ENCODE measurements at places on chromosomes 5 and 9.
A peak's percentile ranks its signal among the peaks of the same experiment; 100 is the strongest.

DNA sequence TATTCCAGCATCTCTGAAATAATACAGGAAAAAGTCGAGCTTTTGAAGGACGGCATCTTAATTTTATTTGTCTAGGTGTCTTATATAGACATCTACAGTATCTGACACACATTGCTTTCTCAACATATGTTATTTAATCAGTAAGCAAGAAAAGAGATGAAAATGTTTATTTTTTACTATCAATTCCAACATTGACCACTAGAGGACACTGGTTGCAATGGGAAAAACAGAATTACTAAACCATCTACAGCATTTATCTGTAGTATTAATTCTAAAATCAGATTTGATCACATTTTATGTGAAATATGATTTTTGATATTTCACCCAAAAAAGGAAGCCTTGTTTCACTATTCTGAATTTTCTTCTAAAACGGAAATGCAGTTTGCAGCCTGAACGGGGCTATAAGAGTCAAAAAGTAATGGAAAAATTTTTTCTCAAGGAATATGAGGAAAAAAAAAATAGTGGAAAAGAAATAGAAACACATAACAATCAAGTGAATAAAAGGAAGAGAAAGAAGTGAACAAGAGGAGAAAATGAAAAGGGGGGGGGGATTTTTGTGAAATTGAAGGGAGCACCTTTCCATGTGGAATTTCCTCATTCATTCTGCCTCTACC lies 98.6 kb downstream of the OSTF1 start:
- DNase-seq = no peak

GRCh38 chr5:83038924-83039323 lies 38.3 kb downstream of the TMEM167A start:
- DNase-seq = no peak

DNA sequence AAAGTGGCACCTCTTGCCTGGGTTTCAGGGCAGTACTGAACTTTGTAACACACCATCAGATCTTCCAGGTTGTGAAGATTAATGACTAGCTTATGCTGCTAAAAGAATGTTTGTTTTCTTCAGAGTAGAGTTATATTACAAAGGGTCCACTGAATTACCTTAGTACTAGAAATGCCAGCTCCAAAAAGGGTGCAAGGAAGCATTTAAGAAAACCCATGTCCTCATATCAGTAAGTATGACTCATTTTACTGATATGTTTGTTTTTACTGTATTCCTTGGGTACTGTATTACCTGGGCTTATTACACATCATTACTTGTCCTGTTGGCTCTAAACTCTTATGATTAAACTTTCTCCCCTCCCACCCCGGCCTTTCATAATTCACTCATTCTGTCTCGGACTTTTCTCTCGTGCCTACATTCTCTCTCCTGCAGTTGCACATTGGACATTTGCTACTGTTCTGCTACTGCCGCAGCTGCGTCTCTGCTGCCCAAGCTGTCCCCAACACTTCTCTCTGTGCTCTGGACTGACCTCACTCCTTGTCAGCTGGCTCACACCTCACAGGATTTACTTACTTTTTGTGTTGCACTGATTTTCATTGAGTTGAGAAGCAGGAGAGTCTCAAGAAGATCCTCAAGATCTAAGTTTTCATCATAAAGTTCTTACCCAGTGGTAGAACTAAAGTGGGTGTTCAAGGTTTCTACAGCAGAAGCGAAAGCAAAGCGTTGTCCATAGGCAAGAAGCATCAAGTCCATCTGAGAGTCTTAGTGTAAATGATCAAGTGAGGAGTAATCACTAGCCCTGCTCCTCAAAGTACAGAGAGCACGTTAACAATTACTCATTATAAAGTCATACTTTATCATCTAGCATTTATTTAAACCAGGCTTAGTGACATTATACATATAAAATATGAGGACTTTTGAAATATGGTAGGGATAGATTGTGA lies 53.2 kb upstream of the C9orf72 start:
- DNase-seq = no peak

DNA sequence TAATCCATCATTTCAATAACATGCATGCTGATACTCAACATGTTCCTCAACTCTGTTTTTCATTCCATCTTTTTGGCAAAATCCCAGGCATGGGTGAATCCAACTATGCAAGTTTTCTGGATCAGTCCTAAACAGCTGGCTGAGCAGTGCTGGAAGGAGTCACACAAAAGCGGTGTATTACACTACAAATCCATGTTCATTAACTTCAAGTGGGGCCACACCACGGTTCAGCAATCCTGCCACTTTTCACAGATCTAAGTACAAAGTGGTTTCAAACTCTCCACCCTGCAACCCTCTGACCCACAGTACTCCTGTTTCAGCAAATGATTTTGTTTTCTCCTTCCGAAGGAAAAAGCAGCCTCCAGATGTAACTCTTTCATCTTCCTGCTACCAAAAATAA lies 222.5 kb downstream of the EPB41L4A start:
- DNase-seq = no peak

DNA sequence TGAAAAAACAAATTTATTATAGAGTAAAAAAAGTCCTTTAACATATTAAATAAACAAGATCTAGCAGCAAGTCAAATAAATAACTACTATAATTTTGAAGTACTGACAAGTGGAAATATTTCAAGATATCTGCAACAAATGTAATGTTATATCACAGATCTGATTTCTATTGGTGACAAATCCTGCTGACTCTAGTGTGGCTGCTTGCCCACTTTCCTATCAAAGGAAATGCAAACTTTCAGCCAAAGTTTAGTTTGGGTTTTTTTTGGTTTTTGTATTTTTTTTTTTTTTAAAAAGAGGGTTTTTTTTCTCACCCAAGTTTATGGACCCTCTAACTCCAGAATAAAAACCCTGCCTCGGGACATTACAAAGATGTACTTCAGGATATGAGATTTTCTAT lies 12.9 kb downstream of the ADRA1B start:
- no peak for DNase-seq

- DNase-seq = no peak
Observed at GRCh38 chr9:115794921-115795475, 358.6 kb upstream of the PAPPA start.

DNA sequence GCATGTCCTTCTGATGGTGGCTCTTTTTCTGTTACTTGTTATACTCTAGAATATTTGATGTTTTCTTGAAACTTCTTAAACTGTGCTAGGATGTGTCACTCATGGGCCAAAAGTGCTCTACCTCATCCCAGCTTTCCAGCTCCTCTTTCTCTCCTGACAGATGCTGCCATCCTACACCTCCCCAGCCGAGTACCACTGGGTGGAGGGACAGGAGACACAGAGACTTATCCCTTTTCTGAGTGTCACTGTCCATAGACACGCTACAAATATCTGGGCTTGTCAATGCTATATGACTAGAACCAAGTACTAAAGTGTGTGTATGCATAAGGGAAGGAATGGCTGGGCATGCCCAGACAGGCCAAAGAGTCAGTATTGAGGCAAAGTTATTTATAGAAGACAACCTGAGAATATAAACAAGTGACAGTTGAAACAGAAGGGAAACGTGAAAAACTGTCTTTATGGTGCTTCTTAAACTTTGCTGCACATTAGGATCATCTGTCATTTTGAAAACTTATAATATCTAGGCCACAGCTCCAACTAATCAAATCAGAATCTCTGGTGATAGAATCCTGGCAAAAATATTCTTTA lies 188.0 kb downstream of the CARTPT start:
- DNase-seq = no peak

DNA sequence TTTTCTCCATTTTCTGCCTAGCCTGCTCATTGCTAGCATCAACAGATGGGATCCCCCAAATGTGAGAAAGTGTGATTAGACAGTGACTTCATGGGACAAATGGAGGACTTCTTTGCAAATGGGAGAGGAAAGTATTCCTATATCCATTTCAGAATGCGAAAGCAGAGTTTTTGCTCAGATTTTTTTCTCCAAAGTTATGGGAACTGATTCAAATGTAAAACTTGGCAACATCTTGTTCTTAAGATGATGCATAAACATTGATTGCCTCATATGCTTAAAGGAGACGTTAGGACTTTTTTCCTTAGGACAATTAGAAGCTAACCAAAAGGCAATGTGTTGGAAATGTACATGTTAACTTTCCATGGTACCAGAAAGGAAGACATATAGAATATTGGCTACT lies 704.3 kb upstream of the ZNF608 start:
- DNase-seq = no peak

DNA sequence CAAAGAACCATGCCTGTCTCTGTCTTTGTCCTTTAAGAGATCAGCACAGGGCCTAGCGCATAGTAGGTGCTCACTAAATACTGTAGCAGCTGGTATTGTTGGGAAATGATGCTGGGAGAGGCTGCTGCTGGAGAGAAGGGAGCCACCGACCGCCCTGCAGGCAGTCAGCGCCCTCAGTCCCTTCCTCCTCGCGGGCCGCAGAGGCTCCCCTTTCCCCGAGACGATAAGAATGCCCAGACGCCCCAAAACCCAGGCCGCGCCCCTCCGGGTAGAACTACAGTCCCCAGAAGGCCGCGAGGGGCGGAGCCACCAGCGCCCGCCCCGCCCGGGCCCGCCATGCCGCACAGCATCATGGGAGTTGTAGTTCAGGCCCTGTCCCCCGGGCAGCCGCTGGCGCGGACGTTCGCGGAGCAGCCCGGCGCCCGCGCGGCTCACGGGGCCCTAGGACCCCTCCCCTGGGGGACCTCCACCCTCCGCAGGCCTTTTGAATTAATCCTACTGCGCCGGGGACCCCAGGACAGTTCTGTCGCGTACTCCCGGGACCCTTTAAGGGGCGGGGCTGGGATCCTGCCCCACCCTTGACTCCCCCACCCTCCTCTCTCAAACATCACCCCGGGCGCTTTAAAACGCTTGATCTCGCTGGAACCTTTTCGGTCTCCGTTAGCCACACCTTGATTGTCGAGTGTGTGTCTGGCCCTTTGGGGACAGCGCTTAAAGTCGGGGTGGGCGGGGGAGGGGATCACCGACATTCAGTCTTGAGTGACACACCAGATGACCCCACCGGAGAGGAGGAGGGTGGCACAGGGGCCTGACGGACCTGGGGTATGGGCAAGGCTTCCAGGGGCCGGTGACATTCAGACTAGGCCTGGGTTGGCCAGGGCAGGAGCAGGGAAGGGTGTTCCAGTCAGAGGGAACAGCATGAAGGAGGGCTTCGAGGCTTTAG lies 24.8 kb upstream of the IER5L start:
- peak; percentile 84 for DNase-seq

- DNase-seq = no peak
Observed at GRCh38 chr5:36730537-36731216, 124.3 kb downstream of the SLC1A3 start.
